ENCODE measurements at places on chromosomes 6 and 20.

GRCh38 chr6:11911538-11911937 is 100.6 kb upstream of the HIVEP1 start:
- no peak for DNase-seq

DNA sequence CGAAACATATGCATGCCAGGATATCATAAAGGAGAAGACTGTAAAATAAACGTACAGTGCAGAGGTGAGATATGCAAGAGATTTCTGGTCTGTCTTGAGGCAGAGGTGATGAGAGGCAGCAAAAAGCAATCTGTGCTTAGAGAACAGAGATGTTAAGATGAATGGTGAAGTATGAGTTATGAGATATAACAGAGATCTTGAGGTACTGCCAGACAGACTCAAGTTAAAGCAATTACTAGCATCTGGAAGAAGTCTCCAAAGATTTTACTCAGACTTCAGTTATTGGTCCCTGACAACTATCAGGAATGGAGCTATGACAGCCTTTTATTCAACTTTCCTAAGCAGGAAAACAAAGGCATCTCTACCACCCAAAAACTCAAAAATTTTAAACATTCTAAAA is 122.8 kb upstream of the DST start:
- no peak for DNase-seq

GRCh38 chr20:36573798-36574365 is 485 bp downstream of the TGIF2 start:
- no peak for DNase-seq

DNA sequence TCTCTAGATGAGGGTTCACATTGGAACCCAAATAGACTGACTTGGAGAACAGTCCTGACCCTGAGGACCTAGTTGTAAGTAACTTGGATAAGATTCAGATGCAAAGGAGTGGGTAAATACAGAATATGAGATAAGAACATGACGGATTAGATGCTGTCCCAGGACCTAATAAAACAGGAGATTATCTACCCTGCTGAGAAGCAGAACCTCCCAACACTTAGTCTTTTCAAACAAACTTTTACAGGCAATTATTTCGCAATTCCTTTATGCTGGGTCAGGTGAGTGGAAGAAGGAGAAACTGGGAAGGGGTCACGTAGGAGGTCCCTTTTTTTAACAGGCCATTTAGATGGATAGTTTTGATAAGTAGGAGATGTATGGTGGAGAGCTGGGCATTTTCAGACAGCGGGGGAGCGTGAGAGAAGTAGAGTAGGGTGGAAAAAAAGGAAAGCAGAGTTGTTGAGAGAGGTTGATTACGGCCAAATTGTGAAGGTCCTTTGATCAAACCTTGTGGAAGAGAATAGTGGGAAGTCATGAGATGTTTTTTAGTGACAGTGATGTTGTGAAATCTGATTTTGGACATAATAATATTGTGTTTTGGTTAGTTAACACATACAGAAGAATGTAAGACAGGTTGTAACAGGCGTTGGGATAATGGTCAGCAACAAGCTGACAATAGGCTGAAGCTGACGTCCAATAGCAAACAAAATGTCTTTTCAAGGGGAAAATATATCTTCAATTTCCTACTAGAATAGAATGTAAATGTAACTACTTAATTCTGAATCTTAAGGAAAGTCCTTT is 32.8 kb downstream of the FAM83B start:
- DNase-seq, result no peak

GRCh38 chr6:113997116-113997515 is 26.2 kb upstream of the HDAC2 start:
- no peak for DNase-seq

DNA sequence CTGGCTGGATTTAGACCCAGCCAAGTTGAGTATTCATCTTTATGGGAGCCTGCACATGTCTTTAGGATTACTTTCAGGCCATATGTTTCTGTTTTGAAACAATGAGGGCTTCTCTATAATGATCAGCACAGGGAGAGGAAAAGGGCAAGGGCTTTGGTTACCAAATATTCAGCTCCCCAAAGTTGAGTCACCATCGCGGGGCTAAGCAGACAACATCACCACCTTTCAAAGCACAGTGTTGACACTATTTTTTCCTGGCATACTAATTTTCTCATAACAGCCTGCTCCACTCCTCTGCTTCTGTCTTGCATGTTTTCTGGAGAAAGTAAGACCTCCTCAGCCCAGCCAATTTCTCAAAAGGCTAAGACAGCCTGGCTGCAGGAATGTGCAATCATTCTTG is 4.9 kb downstream of the SCML4 start:
- DNase-seq, result no peak

- no peak for DNase-seq
Observed at GRCh38 chr6:88785478-88785877, 177.9 kb downstream of the RNGTT start.

- DNase-seq, result peak; percentile 20
Observed at GRCh38 chr6:53437557-53438202, 88.9 kb upstream of the ELOVL5 start.

DNA sequence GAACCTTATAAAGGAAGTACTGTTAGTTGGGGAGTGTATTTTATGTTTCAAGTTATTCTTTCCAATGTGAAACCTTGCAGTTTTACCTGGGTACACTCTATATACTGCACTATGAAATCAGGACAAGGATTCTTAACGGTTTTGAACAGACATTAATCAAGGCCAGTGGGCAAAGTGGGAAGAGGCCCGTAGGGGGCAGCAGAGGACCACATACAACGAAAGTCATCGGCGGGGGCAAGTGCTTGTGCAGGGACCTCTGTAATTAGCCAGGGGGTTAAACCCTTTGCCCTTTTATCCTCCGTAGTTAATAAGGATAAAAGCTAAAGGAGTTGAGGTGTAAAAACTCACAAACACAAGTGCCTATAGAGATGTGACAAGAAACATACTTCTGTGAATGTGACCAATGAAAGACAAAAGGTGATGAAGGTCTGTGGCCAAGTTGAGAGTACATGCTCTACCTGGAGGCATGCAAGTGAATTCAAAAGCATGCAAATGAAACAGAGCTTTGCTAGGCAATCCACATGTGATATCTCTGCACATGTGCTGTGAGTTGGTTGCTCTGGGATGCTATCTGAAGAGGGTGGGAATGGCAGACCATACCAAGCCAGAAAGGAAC is 392.7 kb upstream of the MAN1A1 start:
- peak; percentile 22 for DNase-seq

- DNase-seq, result no peak
Observed at GRCh38 chr6:145070791-145071190, 664.5 kb downstream of the EPM2A start.

- DNase-seq, result no peak
Observed at GRCh38 chr6:7697820-7698623, 27.9 kb upstream of the BMP6 start.

DNA sequence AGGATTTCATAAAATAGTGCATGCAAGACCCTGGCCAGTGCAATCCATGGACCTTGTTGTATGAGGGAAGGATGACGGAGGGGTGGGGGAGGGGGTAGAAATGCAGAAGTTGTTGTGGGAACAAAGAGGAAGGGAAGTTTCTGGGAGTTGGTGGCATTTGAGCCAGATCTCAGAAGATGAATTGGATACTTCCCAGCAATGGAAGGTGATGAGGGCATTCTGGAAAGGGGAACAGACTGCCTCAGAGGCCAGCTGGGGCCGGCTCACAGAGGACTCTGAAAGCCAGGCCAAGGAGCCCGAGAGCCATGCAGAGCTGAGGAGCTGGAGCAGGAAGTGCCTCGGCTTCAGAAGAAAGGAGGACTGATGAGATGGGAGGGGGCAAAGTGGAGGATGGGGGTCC is 2.7 kb downstream of the TMEM74B start:
- no peak for DNase-seq

GRCh38 chr6:31752739-31753319 is 9.6 kb upstream of the SAPCD1 start:
- no peak for DNase-seq

- no peak for DNase-seq
Observed at GRCh38 chr20:35314816-35315631, 22.8 kb upstream of the FAM83C start.

GRCh38 chr20:11912659-11913415 is 4.9 kb upstream of the BTBD3 start:
- no peak for DNase-seq

DNA sequence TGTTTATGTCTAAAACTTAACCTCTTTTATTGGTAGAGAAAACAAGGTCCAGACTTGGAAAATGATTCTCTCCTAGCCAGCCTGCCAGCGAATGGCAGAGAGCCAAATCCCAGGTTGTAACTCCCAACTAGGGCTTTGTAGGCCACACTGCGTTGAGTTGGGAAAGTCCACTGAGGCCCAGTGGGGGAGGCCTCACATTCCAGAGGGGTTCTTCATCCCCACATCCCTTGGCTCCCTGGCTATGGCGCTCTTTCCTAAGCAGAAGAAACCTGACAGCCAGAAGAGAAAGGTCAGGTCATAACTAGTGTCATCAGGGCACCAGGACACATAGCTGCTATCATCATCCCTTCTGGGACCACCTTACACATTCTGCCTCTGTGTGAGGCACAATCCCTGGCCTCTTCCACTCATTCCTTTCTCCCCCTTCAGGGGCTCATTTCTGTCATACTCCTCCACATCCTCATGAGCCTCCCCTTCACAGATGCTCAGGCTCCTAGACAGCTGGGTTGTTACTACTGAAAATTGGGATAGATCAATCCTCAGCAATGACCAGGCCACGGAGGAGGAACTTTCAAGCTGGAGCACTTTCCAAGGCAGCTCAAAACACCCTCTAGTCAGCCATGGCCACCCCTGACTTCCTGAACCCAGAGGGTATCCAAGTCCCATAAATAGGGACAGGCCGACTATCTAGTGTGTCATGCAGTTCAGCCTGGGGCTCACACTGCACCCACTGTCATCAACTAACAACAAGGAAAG is 48.6 kb downstream of the TCP11 start:
- DNase-seq, result no peak

DNA sequence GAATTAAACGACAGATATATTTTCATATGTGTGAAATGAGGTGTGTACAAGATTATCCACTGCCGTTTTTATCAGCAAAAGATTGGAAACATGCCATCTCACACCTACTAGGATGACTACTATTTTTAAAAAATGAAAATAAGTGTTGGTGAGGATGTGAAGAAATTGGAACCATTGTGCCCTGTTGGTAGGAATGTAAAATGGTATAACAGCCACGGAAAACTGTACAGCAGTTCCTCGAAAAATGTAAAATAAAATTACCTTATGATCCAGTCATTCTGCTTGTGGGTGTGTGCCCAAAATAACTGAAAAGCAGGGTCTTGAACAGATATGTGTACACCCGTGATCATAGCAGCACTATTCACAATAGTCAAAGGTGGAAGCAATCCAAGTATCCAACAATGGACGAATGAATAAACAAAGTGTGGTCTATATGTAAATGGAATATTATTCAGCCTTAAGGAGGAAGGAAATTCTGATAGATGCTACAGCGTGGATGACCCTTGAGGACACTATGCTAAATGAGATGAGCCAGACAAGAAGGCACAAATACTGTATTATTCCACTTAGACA is 27.0 kb upstream of the CCN5 start:
- no peak for DNase-seq

DNA sequence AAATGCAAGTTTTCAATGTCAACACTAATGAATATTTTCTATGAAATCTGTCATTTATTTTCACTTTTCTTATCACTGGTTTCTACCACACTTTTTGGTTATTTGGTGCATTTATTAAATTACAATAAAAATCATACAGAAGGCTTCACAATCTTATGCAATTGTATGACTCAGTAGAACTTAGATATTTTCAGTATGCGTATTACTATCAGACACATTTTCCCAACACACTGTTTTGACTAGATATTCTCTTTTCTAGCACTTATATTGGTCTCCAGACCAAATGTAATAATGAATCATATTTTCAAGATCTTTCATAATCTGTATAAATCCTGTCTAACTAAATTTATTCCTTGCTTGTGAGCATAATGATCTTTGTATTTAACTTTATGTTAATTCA is 74.1 kb downstream of the FAM83B start:
- no peak for DNase-seq

DNA sequence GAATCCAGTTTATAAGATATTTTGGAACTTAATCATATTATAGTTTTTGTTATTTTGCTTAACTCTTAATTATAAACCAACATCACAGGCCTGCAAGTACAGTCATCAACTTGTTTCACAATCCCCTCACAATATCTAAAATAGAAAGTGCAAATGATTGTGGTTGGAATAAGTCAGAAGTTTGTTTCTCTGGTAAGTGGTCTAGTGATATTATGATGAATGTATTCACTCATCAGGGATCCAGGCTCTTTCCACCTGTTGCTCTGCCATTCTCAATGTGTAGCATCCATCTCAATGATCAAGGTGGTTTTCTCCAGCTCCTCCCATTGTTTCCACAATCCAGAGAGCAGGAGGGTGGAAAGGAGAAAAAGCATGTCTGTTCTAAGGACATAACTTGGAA is 54.2 kb downstream of the OPN5 start:
- DNase-seq, result no peak

GRCh38 chr6:22024973-22025467 is 271.8 kb downstream of the PRL start:
- DNase-seq, result no peak

- DNase-seq, result peak; percentile 9
Observed at GRCh38 chr20:38725931-38726803, 1.9 kb downstream of the SLC32A1 start.

DNA sequence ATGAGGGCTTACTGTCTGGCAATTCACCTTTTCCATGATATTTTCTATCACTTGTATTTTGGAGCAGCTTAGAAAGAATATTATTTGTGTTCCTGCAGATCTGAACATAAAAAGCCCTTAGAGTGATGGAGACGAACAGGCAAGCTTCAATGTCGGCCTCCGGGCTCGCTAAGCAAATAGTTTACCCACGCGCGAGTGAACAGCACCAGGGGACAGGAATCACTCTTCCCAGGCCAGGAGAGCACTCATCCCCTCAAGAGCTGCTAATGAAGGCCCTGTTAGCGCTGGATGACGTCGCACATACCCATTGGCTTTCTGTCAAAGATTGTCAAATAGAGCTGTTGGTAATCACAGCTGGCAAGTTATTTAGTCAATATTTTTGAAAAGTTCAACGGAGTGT is 395.7 kb downstream of the ZFAND3 start:
- no peak for DNase-seq

DNA sequence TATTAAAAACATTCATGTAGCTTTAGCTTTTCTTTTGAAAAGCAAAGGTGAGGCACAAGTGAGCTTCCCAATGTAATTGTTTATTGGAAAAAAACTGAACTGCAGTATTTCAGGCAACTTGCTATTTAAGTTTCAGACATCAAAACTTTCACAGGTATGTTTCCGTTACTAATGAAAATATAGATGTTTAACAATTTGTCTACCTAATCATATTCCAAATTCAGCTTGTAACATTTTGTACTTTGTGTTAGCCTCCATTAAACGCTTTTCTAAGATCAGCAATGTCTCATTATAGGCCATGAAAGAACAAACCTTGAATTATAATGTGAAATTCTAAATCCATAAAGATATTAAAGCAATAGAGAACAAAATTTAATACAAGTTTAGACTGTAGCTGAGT is 69.5 kb downstream of the AHI1 start:
- no peak for DNase-seq

Data from NCI-H1694 treated with DMSO at 0.1 percent for 48 hours (cell line).